ENCODE measurements at places on chromosomes 6 and 20. TPM values are rescaled to one million over a fixed set of nuclear protein-coding genes. Genes with fewer than 3 reads are reported as not detected.

Gene ME1
- not detected for total RNA-seq

Gene CST5
- not detected for total RNA-seq

Gene KCNK17
- total RNA-seq = not detected

Gene CST2
- not detected for total RNA-seq

Gene IL17F
- total RNA-seq = not detected

Gene RPL7L1
- 200 TPM for total RNA-seq

GRCh38 chr20:32506721-32507120, 78.4 kb downstream of the NOL4L start:
- DNase-seq = no peak

- DNase-seq = no peak
Observed at GRCh38 chr6:158777510-158777909, 41.7 kb downstream of the EZR start.

DNA sequence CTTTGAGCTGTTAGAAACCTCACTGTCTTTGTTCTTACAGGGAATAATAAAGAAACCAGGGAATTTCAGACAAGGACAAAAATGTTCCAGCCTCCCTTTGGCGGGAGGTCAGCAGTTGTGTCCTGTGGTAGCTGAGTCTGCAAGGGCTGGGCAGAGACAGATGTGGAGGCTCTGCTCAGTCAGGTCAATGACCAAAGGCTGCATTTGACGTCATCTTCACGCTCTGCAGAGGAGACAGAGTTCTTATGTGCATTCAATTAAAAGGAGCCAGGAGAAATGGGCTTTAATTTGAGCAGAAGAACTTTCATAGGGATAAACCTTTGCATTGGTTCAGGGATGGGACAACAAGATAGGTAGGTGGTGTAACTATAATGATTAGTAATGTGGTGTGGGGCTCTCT, 45.1 kb upstream of the FOXA2 start:
- DNase-seq = no peak

DNA sequence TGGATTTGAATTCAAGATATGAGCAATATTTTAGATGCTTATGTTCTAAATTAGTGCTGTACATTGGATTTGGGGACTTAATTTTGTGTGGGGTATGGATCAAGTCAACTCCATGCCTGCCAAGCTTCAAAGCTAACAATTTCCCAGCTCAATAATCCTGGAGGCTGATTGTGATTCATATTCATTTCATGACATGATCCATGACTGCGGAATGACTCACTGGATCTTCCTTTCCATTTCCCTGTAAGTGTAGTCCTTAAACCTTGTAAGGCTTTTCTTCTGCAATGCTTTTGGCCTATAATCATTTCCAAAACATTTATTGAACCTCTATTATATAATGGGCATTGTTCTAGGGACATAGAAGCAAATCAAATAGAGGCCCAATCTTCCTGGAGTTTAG, 44.7 kb upstream of the CCN2 start:
- DNase-seq = no peak

GRCh38 chr6:82957171-82957867, 108.3 kb downstream of the UBE3D start:
- DNase-seq = no peak

DNA sequence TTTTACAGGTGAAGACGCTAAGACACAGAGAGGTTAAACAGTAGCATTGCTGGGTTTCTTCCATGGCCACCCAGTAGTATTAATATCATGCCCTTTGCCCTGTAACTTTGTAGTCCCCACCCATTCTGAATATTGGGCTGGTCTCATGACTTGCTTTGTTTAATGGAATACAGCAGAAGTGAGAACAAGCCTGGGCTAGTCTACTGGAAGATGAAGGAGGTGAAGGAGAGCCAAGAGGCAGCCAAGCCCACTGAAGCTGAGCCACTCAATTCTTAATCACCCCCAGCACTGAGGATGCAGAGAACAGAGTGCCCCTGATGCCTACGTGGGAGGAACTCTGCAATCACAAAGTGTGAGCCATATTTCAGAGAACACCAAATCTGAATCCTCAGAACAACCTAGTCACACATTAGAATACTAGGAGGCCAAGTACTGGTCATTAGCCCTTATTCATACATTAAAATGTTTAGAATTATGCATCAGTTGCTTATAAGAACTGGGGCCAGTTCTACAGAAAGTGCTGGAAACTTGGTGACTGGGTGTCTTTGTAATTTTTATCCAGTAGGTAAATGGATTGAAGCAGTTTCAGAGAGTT, 270.1 kb upstream of the PRND start:
- DNase-seq = no peak

DNA sequence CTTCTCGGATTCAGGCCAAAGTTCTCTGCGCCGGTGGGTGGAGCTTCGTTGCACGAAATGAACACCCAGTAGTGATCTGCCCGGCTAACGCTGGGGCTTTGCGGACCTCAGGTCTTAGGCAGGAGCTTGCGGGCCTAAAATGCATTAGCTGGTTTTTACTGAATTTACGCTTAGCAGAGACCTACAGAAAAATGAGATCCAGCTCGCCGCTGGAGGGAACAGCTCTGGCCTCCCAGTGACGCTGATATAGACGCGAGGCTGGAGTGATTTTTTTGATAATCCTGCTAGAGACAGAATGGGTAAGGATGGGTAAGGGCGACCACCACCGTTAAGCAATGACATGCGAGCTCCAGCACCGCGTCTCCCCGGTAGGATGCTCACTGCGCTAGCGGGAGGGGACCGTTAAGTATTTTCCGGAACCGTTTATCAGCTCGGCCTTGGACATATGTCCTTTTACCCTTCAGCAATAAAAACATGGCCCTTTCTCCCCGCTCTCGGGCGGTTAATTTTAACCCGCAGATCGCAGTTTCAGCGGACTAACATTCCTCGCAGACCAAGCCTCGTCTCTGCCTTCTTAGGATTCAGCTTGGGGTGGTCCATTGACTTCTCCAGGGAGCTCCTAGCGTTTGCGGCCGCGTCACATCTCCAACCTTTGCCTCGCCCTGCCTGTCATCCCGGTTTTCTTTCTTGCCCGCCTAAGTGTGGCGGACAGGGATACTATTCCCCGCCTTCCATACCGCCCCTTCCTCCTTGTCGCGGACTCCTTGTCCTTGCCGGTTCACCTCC, 109.3 kb downstream of the GPX5 start:
- no peak for DNase-seq

DNA sequence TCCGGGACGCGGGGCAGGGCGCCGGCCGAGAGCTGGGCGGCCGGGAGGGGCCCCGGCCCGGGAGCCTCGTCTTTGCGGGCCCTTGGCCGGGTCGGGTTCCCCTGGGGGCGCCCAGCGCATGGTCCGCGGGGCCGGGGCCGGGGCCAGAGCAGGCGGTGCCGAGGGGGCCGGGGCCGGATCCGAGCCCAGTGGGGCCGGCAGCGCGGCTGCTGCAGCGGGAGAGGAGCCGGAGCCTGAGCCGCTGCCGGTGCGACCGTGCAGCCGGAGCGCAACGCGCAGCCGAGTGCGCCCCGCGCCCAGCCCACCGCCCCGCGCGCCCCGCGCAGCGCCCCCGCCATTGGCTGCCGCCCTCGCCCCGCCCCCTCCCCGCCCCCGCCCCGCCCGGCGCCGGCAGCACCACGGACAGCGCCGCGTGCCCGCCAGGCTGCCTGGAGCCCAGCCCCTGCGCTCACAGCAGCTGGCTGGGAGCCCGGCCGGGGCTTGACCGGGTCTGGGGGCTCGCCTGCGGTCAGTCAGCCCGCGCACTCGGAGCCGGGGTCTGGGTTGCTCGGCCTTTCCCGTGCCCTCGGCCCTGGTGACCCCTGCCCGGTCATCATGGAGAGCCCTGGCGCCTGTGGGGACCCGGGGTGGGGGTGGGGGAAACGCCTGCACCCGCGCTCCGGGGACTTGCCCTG, at the start of gene HRH3:
HRH3 (minus strand) TSS at position 287 of the 674 bp plus-strand sequence. CDS start 308 bp downstream, outside the sequence.
- peak; percentile 56 for DNase-seq

DNA sequence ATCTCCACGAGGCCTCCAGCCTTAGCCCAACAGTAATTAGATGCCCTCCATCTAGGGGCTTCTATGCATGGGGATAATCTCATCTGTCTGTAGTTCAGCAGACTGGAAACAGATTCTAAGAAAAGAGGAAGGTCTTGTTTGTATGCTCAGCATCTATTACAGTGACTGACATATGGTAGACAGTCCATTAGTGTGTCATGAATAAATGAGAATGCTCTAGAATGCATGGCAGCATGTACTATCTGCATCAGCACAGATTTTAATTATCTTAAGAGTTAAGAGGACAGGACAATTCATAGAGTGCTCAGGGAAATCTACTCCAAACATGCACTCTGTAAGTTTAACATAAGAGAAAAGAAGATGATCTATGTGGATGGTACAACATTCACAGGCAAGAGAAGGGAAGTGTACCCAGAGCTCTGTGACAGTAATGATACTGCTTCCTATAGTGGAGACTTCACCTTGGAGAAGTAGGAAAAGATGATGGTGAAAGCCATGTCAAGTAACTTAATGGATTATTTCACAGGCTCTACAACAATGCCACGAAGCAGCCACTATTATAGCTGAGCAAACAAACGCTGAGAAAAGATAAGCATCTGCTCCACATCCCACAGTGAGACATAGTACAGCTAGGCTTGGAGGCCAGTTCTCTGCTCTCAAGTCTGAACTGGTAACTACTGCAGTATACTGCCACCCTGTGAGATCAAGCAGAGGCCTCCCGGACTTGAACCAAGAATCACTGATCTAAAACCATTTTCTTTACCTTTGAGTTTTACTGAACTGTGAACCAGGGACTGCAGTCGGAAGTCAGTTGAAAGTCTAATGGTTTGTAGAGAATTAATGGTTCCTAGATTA, 309.2 kb upstream of the SPTLC3 start:
- DNase-seq = no peak

- DNase-seq = no peak
Observed at GRCh38 chr20:17967521-17968365, 851 bp downstream of the SNX5 start.

DNA sequence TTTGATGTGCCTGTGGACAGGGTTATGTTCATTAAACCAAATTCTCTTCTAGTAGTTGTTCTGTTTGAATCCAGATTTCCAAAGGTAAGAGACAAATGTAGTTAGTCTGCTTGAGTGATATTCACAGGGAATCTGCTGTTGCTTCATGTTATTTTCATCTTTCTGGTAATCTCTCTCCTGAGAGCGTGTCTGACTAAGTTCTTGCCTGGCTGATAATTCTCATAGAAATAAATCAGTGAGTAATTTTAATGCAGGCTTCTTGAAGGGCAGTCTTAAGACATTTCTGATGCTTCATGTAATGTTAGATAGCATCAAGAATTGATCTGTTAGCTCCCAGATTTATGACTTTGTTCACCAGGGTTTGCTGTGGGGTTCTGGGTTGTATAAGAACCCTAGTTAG, 54.2 kb downstream of the CTNNBL1 start:
- no peak for DNase-seq

DNA sequence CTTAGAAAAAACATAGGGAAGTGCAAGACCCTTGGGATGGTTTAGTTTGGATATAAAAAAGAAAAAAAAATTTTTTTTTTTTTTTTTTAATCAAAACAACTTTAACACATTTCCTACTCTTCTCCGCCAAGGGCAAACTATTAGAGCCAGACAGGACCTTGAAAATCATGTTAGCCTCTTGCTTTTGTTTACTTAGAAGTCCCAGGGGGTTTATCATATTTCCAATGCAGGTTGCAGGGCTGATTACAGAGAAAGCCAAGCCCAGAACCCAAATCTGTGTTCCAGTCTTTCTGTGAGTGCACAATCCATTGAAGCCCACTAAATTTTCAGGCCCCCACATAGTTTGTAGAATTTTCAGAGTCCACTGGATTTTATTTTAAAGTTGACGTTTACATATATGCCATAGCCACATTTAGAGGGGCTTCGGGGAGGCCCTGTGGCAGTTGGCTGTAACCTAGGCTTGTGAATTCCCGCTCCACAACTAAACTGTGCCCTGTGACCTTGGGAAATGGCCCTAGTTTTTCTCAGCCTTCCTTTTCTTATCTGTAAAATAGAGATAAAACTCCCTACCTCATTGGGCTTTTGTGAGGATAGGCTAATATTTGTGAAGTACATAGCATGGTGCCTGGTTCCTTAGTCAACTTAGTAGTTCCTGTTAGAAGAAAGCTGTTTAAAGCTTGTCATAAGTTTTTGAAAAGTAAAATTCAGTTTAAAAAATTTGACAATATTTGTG, 55.7 kb downstream of the NCOA7 start:
- no peak for DNase-seq

GRCh38 chr6:16503970-16504415, 257.3 kb downstream of the ATXN1 start:
- DNase-seq = no peak
